ENCODE measurements at places on chromosomes 5 and 9. TPM values are rescaled to one million over a fixed set of nuclear protein-coding genes. Genes with fewer than 3 reads are reported as not detected.

CDX1 gene
- not detected for total RNA-seq

TRIM36 gene
- total RNA-seq = 3.8 TPM

CCNB1 gene
- 4.4 TPM for total RNA-seq

SMIM33 gene
- total RNA-seq = not detected

CACNA1B gene
- total RNA-seq = not detected

PHYHD1 gene
- total RNA-seq = 42.7 TPM

TXNDC8 gene
- not detected for total RNA-seq

GRCh38 chr5:33306758-33307157 lies 134.0 kb upstream of the TARS1 start:
- no peak for DNase-seq

DNA sequence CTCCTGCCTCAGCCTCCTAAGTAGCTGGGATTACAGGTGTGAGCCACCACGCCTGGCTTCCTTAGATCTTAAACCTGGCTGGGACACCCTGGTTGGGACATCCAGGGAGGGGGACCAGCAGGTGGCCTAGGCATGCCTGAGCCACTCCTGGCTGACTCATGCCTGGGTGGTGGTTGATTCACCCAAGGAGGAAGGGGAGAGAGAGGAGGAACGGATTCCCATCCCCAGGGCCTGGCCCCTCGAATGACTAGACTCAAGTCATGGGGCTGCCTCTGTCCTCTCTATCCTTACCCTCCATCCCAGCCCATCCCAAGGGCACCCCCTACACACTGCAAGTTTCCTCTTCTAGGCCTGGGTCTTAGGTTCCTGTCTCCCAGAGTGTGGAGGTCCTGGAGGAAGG lies 12.7 kb downstream of the EEIG1 start:
- DNase-seq = no peak

DNA sequence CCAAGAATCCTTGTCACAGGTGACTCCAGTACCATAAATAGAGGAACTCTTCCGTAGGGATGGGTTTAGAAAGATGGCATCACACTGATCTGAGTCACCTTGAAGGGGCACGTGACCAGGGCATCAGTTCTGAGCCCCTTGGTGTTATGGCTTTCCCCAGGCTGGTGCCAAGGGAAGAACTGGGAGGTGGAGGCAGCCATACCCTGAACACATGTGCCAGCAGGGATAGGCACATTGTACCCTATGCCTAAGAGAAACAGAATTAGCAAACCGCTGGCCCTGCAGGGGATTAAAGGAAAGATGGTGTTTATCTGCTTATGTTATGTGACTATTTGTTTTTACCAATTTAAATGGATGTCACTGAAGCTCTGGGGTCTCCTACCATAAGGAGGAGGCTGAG lies 196.2 kb downstream of the RGS3 start:
- no peak for DNase-seq

GRCh38 chr5:1808439-1808838 lies 7.2 kb downstream of the NDUFS6 start:
- no peak for DNase-seq

DNA sequence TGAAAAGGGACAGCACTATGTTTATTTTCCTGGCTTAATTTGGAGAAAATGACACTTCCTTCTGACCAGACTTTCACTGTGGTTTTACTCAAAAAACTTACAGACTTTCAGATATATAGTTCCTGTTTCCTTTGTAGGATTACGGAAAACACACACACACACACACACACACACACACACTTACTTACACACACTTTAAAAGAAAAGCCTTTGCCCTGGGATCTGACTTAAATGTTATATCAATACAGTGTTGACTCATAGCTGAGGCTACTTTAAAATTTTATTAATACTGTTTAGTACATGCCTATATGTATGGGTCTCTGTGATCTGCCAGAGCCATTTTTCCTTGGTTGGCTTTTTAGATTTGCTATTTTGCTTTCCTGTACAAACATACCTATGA lies 758.3 kb downstream of the DNAH5 start:
- DNase-seq = no peak

DNA sequence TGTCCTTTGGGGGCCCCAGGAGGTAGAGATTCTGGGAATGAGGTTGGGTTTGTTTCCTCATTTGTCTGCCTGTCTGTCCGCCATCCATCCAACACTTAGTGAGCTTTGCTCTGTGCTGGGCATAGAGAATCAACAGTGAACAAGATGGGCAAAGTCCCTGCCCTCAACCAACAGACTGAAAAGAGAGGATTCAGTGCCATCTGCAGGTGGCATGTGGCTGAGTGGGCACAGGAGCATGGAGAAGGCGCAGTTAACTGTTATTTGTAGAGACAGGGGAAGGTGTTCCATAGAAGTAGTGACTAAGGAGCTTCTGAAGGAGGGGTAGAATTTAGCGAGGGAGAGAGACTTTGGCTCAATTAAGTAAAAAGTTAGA lies 23.1 kb downstream of the POLR1E start:
- no peak for DNase-seq

DNA sequence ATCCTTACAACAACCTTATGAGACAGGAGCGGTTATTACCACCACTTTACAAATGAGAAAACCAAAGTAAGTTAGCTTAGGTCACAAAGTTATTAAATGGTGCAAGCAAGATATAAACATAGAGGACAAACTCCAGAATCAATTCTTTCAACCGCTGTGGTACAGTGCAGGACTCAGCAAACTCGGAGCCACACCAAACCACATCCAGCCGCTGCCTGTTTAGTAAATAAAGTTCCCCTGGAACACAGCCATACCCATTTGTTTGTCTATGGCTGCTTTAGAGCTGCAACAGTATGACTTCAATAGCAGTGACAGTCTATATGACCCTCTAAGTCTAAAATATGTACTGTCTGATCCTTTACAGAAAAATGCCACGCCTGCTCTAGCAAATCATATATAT lies 1567.2 kb upstream of the WWC1 start:
- no peak for DNase-seq

All from tibial nerve (tissue), 4 donors.